ENCODE measurements at places on chromosomes 3 and 15.

DNA sequence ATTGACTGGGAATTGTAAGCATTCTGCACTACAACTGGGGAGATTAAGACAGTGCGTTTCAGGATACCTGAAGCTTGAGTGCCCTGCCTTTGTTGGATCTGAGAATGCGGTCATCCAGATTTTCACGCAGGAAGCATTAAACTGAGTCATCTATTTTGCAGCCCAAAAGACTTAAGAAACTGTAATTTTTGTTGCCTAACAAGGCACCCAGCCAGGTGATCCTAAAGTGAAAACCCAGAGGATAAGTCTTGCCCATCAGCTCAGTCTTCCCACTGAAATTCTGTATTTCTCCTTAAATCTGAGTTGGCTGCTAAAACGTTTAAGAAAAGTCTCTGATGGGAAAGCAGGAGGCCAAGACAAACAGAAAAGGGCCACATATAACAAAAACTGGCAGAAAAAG, 242.5 kb upstream of the TMCO5A start:
- H3K4me1 ChIP-seq: no peaks in the 10 kb centered on the region
- no peak overlapping the region for H3K4me3 ChIP-seq
- DNase-seq: peak; percentile 80
- no peak overlapping the region for H3K27ac ChIP-seq
- no peaks in the 10 kb centered on the region for H3K36me3 ChIP-seq
- no peaks in the 10 kb centered on the region for H3K27me3 ChIP-seq

- no peak overlapping the region for H3K27ac ChIP-seq
- no peaks in the 10 kb centered on the region for H3K4me1 ChIP-seq
- no peak for DNase-seq
- H3K4me3 ChIP-seq: no peak overlapping the region
These were observed 136.2 kb downstream of the ZPLD1 start for GRCh38 chr3:102571006-102571405.

- no peaks in the 10 kb centered on the region for H3K27me3 ChIP-seq
- H3K36me3 ChIP-seq: no peaks in the 10 kb centered on the region
- H3K4me3 ChIP-seq: no peak overlapping the region
- H3K4me1 ChIP-seq: peaks cover 77% of the 10 kb centered on the region
These were observed 17.1 kb upstream of the PLXND1 start for GRCh38 chr3:129623447-129624118.

GRCh38 chr15:50162969-50163718, 18.9 kb upstream of the SLC27A2 start:
- no peak overlapping the region for H3K27ac ChIP-seq
- no peaks in the 10 kb centered on the region for H3K4me1 ChIP-seq
- no peak overlapping the region for H3K4me3 ChIP-seq
- H3K27me3 ChIP-seq: no peaks in the 10 kb centered on the region
- DNase-seq: no peak

DNA sequence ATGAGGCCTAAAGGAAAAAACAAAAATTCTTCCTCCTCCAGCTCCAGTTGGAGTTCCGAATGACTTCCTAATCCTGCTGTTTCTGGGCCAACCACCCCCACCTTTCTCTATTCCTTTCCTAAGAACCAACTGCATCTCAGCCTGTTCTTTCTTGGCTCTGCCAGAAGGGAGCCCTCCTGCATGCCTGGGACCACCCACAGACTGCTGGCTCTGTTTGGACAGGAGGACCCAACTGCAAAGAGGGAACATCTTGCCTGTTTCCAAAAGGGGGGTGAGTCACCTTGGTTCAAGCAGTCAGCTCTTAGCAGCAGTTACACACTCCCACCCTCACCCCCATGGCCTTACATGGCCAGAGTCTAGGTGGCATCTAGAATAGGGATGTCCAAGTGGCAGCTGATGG, 116.0 kb upstream of the PRICKLE2 start:
- H3K36me3 ChIP-seq: no peaks in the 10 kb centered on the region
- DNase-seq: peak; percentile 76
- H3K27me3 ChIP-seq: no peaks in the 10 kb centered on the region
- peaks cover 16% of the 10 kb centered on the region for H3K4me1 ChIP-seq

DNA sequence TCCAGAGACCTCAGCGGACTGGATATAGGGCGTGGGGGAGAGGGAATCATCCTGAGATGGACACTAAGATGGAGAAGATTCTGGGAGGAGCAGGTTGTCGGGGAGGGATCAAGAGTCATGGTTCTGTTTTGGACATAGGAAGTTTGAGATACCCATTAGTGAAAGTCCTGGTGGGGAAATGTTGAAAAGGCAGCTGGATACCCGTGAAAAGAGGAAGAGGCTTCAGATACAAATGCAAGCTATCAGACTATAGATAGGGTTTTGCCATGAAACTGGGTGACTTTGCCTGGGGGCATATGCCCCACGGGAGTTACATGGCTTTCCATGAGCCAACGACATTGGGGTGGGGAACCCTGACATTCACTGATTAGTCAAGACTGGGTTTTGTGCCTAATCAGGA, 1.1 kb upstream of the GPR62 start:
- no peak overlapping the region for H3K4me3 ChIP-seq
- H3K27me3 ChIP-seq: peaks cover 17% of the 10 kb centered on the region
- no peak overlapping the region for H3K27ac ChIP-seq

DNA sequence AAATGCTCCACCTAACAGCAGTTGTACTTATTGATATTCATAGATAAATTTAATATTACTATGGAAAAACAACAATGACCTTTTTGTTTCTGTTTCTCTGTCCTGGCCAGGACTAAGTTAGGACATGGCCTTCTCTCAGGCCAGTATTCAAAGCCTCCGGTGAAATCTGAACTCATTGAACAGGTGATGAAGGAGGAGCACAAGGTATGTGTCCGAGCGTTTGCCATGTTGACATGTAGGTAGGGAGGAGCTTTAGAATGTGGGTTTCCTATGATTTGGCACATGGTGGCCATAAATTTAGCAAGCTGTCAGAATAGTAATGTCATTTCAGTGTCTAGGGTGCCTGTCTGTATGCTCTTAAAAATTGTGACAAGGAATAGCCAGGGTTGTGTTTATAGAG, 77.7 kb downstream of the USP13 start:
- H3K36me3 ChIP-seq: peaks cover 27% of the 10 kb centered on the region
- H3K4me3 ChIP-seq: no peak overlapping the region
- peaks cover 2% of the 10 kb centered on the region for H3K4me1 ChIP-seq
- H3K27ac ChIP-seq: no peak overlapping the region
- no peaks in the 10 kb centered on the region for H3K27me3 ChIP-seq
- DNase-seq: peak; percentile 33

- no peaks in the 10 kb centered on the region for H3K27me3 ChIP-seq
- H3K4me3 ChIP-seq: no peak overlapping the region
- no peak for DNase-seq
- H3K4me1 ChIP-seq: peaks cover 5% of the 10 kb centered on the region
- H3K27ac ChIP-seq: no peak overlapping the region
- no peaks in the 10 kb centered on the region for H3K36me3 ChIP-seq
These were observed 400.8 kb upstream of the SUCLG2 start for GRCh38 chr3:68055215-68055614.

DNA sequence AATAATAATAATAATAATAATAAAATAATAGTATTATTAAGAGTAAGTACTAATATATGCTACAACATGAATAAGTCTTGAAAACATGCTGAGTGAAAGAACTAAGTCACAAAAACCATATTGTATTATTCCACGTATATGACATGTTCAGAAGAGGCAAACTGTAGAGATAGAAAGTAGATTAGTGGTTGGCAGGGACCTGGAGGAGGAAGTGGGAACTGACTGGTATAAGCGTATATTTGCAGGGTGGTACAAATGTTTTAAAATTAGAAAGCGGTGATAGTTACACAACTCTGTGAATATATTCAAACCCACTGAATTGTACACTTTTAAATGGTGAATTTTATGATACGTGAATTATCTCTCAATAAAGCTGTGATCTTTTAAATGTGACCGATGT, 32.8 kb downstream of the LRRK1 start:
- DNase-seq: no peak
- no peaks in the 10 kb centered on the region for H3K27me3 ChIP-seq
- H3K4me1 ChIP-seq: no peaks in the 10 kb centered on the region
- no peak overlapping the region for H3K4me3 ChIP-seq

DNA sequence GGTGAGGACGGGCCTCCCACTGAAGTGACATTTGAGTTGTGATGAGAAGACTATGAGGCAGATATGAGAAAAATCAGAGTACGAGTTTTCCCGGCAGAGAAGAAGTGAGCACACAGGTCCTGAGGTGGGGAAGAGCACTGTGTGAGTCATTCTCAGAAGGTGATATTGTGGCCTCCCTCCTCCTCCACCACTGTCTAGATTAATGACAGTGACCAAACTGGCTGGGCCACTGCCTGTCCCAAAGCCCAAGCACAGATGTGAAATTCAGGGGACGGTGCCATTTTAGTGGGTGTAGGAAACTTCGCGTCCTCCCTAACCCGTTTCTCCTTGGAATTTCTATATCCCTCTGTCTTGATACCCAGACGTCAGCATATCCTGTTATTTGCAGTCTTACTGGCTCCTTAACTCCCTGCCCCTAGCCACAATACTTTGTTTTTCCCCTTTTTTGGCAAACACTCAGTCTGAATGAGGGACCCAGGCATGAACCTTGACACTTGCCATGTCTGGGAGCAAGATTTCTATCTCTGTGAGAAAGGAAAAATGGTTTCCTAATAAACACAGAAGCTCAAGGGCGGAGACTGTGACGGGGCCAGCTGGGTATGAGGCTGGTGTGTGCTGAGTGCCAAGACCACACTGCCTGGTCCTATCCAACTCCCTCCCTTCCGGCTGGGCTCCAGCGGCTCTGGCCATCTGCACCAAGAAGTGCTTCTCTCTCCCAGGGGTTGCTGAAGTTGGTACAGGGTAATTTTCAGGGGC, 15.2 kb downstream of the PRICKLE2 start:
- peaks cover 51% of the 10 kb centered on the region for H3K4me1 ChIP-seq
- peak; percentile 85 for DNase-seq
- no peaks in the 10 kb centered on the region for H3K36me3 ChIP-seq
- peak overlapping the region; percentile 75 for H3K27ac ChIP-seq

DNA sequence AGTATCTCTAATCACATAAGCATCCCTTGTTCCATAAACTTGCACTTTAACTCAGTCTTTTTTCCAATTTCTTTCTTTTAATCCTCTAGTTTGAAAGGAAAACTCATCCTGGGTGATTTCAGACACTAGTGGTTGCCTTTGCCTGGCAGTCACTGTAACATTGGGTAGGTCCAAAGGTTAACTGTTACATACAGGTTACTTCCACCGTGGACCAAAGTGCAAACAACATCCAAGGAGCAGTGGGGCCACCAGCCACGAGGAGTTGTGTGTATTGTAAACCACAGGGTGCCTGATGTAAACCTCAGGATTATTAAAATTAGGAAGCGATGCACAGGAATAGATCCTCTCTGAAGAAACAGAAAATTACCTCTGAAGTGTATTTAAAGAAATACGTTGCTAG, 75.0 kb downstream of the HCN4 start:
- DNase-seq: no peak
- H3K4me1 ChIP-seq: no peaks in the 10 kb centered on the region
- H3K27me3 ChIP-seq: no peaks in the 10 kb centered on the region
- H3K27ac ChIP-seq: no peak overlapping the region
- H3K36me3 ChIP-seq: peaks cover 43% of the 10 kb centered on the region
- no peak overlapping the region for H3K4me3 ChIP-seq

- H3K4me3 ChIP-seq: no peak overlapping the region
- H3K4me1 ChIP-seq: peaks cover 8% of the 10 kb centered on the region
- no peaks in the 10 kb centered on the region for H3K36me3 ChIP-seq
- H3K27ac ChIP-seq: no peak overlapping the region
- DNase-seq: peak; percentile 41
These were observed 614.4 kb upstream of the NR2F2 start for GRCh38 chr15:95715906-95716656.

GRCh38 chr3:3107858-3108257, 2.3 kb downstream of the IL5RA start:
- no peaks in the 10 kb centered on the region for H3K27me3 ChIP-seq
- no peak for DNase-seq
- H3K4me1 ChIP-seq: no peaks in the 10 kb centered on the region
- H3K36me3 ChIP-seq: no peaks in the 10 kb centered on the region
- no peak overlapping the region for H3K27ac ChIP-seq

- peak; percentile 72 for DNase-seq
- no peaks in the 10 kb centered on the region for H3K4me1 ChIP-seq
- no peaks in the 10 kb centered on the region for H3K27me3 ChIP-seq
- H3K4me3 ChIP-seq: no peak overlapping the region
These were observed 25.2 kb downstream of the OXNAD1 start for GRCh38 chr3:16290007-16290826.
